ENCODE measurements at places on chromosomes 16 and 17. TPM values are rescaled to one million over a fixed set of nuclear protein-coding genes. Genes with fewer than 3 reads are reported as not detected.

Gene STH
- total RNA-seq, result not detected

Gene SLC7A6OS
- total RNA-seq, result 18.9 TPM

Gene KRTAP2-2
- total RNA-seq, result not detected

Gene SLC52A1
- total RNA-seq, result 1.3 TPM

- no peaks in the 10 kb centered on the region for H3K36me3 ChIP-seq
- peak; percentile 86 for DNase-seq
- no peaks in the 10 kb centered on the region for H3K27me3 ChIP-seq
- no peak overlapping the region for H3K27ac ChIP-seq
Observed at GRCh38 chr17:17663160-17664063, 17.8 kb upstream of the RAI1 start.

- H3K27me3 ChIP-seq, result no peaks in the 10 kb centered on the region
- DNase-seq, result peak; percentile 51
- no peaks in the 10 kb centered on the region for H3K4me1 ChIP-seq
- no peak overlapping the region for H3K27ac ChIP-seq
Observed at GRCh38 chr17:55601874-55602364, 90.7 kb upstream of the SMIM36 start.

GRCh38 chr16:25699069-25699468, 7.3 kb downstream of the HS3ST4 start:
- peaks cover 24% of the 10 kb centered on the region for H3K27me3 ChIP-seq
- no peaks in the 10 kb centered on the region for H3K4me1 ChIP-seq
- H3K27ac ChIP-seq, result no peak overlapping the region
- H3K36me3 ChIP-seq, result no peaks in the 10 kb centered on the region
- no peak overlapping the region for H3K4me3 ChIP-seq
- no peak for DNase-seq

GRCh38 chr17:49866882-49867413, 19.1 kb upstream of the TAC4 start:
- H3K27ac ChIP-seq, result no peak overlapping the region
- no peak for DNase-seq
- H3K36me3 ChIP-seq, result no peaks in the 10 kb centered on the region
- H3K4me1 ChIP-seq, result peaks cover 11% of the 10 kb centered on the region
- no peaks in the 10 kb centered on the region for H3K27me3 ChIP-seq

GRCh38 chr17:40699371-40699770, 4.2 kb downstream of the KRT24 start:
- H3K27ac ChIP-seq, result no peak overlapping the region
- no peak overlapping the region for H3K4me3 ChIP-seq
- H3K36me3 ChIP-seq, result no peaks in the 10 kb centered on the region
- H3K4me1 ChIP-seq, result no peaks in the 10 kb centered on the region

DNA sequence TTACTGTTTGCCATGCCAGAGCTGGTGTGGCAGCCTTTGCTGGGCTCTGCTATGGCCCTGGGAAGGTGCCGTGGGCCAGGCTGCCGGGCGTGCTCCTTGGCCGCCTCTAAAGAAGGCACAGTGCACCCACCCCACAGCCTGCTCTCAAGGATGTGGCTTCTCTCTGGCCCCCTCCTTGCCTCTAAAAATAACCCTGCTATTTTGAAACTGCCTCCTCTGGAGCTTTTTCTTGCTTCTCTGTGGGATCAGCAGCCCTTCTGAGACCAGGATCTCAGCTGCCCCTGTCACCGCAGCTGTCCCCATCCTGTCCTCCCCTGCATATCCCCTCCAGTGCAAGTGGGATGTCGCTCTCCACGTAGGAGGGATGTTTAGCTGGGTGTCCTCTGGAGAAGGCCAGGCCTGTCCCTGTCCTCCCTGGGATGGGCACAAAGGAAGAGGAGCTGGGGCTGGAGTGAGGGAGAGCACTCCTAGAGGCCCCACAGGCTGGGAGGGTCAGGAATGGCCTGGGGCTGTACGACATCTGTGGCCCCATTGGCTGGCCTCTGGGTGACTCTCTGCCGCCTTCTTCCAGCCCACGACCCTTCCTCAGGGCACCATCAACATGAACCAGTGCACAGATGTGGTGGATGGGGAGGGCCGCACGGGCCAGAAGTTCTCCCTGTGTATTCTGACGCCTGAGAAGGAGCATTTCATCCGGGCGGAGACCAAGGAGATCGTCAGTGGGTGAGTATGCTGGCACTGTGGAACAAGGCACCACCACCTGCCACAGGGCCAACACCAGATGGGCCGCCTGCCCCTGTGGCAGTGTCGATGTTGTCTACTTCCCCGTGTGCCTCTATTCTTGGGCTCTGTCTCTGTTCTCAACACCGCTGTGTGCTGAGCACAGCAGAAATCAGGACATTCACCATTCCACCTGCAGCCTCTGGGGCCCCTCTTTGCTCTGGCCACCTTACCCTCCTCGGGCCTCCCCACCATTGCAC, 79.7 kb downstream of the PLD6 start:
- H3K27me3 ChIP-seq, result no peaks in the 10 kb centered on the region
- no peak overlapping the region for H3K4me3 ChIP-seq
- H3K4me1 ChIP-seq, result peaks cover 9% of the 10 kb centered on the region
- no peaks in the 10 kb centered on the region for H3K36me3 ChIP-seq
- no peak for DNase-seq
- no peak overlapping the region for H3K27ac ChIP-seq

GRCh38 chr17:57879437-57880085, 29.7 kb upstream of the MRPS23 start:
- H3K27me3 ChIP-seq, result no peaks in the 10 kb centered on the region
- peak overlapping the region; percentile 49 for H3K27ac ChIP-seq
- no peaks in the 10 kb centered on the region for H3K36me3 ChIP-seq
- no peak for DNase-seq
- H3K4me3 ChIP-seq, result no peak overlapping the region

GRCh38 chr16:49492896-49493626, 119.5 kb downstream of the C16orf78 start:
- H3K27ac ChIP-seq, result no peak overlapping the region
- no peaks in the 10 kb centered on the region for H3K27me3 ChIP-seq

DNA sequence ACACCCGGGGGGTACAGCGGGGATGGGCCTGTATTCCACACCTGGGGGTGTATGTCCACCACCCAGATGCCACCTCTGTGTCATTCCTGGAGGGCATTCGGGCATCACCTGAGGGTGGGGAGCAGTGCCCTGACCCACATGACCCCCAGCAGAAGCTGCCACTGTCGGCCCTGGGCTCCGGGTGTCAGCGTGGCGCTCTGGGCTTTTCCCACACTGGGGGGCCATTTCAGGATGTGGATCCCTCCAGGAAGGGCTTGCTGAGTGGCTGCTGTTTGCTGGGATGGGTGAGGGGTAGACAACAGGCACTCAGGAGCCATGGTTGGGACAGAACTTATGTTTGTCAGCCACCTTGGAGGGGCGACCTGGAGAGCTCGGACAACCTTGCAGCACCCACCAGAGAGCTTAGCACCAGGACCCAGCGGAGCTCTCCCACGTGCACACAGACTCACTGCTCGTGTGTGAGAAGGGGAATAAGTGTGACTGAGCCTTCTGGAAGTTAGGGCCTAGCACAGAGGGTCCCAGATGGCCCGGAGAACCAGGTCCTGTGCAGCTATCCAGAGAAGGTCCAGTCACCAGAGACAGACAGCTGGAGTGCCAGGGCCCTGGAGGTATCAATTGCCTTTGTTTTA, 102.7 kb downstream of the METRNL start:
- DNase-seq, result no peak
- H3K36me3 ChIP-seq, result no peaks in the 10 kb centered on the region
- no peak overlapping the region for H3K4me3 ChIP-seq
- peaks cover 25% of the 10 kb centered on the region for H3K4me1 ChIP-seq

GRCh38 chr17:62923258-62924150, 42.5 kb upstream of the TANC2 start:
- DNase-seq, result no peak
- H3K36me3 ChIP-seq, result no peaks in the 10 kb centered on the region
- no peak overlapping the region for H3K27ac ChIP-seq
- H3K4me1 ChIP-seq, result no peaks in the 10 kb centered on the region
- H3K4me3 ChIP-seq, result no peak overlapping the region

GRCh38 chr17:80287806-80288567, 27.3 kb downstream of the RNF213 start:
- H3K27ac ChIP-seq, result no peak overlapping the region
- no peak overlapping the region for H3K4me3 ChIP-seq
- no peak for DNase-seq
- peaks cover 17% of the 10 kb centered on the region for H3K36me3 ChIP-seq
- no peaks in the 10 kb centered on the region for H3K4me1 ChIP-seq
- no peaks in the 10 kb centered on the region for H3K27me3 ChIP-seq

DNA sequence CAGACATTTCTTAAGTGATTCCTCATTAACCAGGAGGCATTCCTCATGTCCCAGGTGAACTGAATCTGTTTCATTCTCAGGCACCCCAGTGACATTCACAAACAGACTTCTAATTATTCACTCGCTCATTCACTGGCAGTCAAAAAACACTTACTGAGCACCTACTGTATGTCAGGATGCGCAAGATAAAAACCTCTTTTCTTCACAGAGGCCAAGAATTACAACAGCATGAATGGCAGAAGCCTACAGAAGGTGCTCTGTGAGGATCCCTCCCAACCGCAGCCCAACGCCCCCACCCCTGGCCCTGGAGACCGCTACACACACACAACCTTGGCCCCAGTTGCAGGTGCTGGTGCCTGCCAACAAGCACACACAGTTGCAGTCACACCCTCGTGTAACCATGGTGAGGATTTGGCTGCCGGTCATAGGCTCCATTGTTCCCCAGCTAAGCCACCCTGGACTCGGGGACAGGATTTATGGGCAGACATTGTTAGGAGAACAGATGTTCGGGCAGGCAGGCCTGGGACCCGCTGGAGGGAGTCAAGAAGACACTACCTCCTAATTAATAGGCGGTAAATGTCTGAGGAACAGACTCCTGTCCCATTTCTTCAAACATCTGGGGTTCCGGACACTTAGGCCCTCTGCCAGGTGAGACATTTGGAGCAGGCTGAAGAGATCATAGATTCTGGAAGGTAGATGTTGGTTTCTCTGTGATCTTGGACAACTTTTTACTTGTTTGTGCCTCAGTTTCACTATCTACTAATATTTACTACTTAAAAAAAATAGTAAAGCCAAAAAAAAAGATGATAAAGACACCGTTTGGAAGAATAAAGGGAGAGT, 43.2 kb downstream of the CUEDC1 start:
- no peaks in the 10 kb centered on the region for H3K36me3 ChIP-seq
- H3K4me1 ChIP-seq, result peaks cover 29% of the 10 kb centered on the region
- peak overlapping the region; percentile 77 for H3K27ac ChIP-seq
- H3K4me3 ChIP-seq, result no peak overlapping the region

DNA sequence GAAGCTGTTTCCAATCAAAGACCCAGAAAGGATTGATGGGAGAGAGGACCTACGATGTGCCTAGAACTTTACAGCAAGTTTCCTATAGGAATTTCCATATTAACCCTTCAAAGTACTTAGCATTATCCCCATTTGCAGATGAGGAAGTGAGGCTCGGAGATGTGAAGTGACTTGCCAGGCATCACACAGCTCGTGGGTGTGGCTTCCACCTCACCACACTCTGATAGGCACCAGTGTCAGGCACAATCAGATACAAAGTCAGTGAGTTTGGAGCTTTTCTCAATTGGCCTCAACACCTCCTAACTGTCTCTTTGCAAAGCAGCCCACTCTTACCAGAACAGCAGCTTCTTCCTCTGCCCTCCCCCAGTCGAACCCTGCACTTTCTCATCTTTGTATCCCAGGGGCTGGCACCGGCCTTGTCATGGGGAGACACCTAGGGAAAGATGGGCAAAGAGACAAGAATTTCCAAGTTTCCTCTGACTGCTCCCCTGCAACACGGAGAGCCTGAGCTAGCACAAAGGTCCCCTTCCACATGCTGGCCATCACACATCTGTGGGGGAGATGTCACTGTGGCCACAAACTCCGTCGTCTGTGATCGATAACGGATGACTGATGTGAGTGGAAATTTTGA, 37.4 kb upstream of the CCL1 start:
- no peaks in the 10 kb centered on the region for H3K27me3 ChIP-seq
- no peak overlapping the region for H3K4me3 ChIP-seq

- H3K4me3 ChIP-seq, result no peak overlapping the region
- H3K27ac ChIP-seq, result no peak overlapping the region
- peaks cover 64% of the 10 kb centered on the region for H3K4me1 ChIP-seq
Observed at GRCh38 chr16:58124601-58124915, 4.6 kb downstream of the CFAP20 start.

- no peaks in the 10 kb centered on the region for H3K27me3 ChIP-seq
- H3K4me3 ChIP-seq, result no peak overlapping the region
- H3K4me1 ChIP-seq, result peaks cover 2% of the 10 kb centered on the region
- H3K27ac ChIP-seq, result peak overlapping the region; percentile 74
- peak; percentile 59 for DNase-seq
Observed at GRCh38 chr17:15350777-15351477, 9.5 kb upstream of the TEKT3 start.

DNA sequence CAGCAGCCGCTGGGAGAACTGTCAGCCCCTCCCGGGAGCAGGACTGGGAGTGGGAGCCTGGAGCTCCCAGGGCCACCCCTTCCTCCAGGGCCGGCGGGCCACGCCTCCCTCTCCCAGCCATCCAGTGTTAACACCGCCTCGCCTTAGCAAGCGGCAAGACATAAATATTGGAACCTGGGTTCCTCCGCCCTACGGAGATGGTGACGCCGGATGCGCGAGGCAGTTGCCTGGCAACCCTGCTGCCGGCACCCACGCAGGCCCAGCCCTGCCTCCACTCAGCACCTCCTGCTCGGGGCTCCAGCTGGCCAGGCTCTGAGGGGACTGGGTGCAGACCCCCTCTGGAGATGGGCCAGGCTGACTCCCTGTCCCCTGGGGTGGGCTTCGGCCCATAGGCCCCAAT, 27.4 kb upstream of the CACNA1H start:
- no peaks in the 10 kb centered on the region for H3K4me1 ChIP-seq
- peaks cover 7% of the 10 kb centered on the region for H3K27me3 ChIP-seq

Measured in lung (tissue), 17 donors.